Naive thymus-derived CD4-positive, alpha-beta T cell (primary cell): ENCODE measurements at places on chromosomes 12 and 14. TPM values are rescaled to one million over a fixed set of nuclear protein-coding genes. Genes with fewer than 3 reads are reported as not detected.

DNA sequence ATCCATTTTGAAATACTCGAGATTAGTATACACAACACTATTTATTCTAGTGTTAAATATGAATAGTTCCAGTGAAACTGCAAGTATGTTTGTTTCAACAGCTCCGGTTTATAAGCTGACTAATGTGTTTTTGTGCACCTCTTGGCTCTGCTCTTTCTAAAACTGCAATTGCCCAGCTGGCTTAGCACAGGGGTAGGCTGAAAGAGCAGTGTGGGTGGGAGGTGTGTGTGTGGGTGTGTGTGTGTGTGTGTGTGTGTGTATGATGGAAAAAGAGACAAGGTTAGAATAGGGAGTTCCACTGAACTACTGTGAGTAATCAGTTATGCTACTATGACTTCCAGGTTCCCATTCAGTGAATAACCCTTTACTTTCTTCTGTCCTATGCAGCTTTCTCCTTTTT, 37.8 kb upstream of the DDHD1 start:
- no peak overlapping the region for H3K27ac ChIP-seq
- H3K4me3 ChIP-seq: no peak overlapping the region
- DNase-seq: no peak
- H3K27me3 ChIP-seq: no peaks in the 10 kb centered on the region

DNA sequence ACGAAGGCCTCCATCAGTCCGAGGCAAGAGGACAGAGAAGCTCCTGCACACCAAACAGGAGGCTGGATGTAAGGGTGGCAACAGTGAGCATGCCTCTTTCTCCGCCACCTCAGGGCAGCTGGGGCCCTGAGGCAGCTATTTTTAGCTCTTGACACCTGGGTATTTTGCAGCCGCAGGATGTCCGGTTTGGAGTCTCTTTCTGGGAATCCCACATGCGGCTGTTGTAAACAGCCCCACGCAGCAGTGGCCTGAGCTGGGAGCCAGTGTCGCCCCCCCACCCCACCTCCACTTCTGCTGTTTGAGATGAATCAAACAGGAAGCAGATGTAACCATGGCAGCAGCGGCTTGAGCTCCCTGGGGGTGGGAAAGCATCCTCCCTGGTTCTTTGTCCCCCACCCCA, 11.7 kb downstream of the HDAC7 start:
- H3K4me3 ChIP-seq: peak overlapping the region; percentile 45
- peaks cover 79% of the 10 kb centered on the region for H3K4me1 ChIP-seq
- H3K36me3 ChIP-seq: peaks cover 5% of the 10 kb centered on the region
- H3K27ac ChIP-seq: peak overlapping the region; percentile 81

DNA sequence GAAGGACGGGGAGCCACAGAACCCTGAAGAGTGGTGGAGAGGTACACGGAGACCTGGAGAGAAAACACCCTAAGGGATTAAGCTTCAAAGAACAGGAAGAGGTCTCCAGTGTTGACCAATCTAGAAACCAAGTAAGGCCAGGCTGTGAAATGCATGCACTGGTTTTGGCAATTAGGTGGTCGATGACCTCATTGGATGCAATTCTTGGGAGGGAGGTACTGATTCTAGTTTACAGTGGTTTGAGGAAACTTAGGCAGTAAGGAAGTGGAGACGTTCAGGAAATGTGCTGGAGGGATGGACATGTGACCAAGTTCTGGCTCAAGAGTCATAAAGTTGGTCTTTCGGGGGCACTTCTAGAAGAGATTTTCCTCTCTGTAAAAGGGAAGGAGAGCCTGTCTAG, 91.3 kb upstream of the CEP83 start:
- no peak overlapping the region for H3K27ac ChIP-seq
- no peak for DNase-seq
- H3K27me3 ChIP-seq: no peaks in the 10 kb centered on the region

The ADAM21 gene
- total RNA-seq: 0.16 TPM

The TMEM253 gene
- 0.70 TPM in 1 of 2 replicates, not detected in the other for total RNA-seq

GRCh38 chr12:47114481-47114892, 34.7 kb upstream of the AMIGO2 start:
- DNase-seq: no peak
- H3K27me3 ChIP-seq: no peaks in the 10 kb centered on the region
- no peaks in the 10 kb centered on the region for H3K36me3 ChIP-seq
- no peak overlapping the region for H3K27ac ChIP-seq
- H3K4me3 ChIP-seq: no peak overlapping the region

DNA sequence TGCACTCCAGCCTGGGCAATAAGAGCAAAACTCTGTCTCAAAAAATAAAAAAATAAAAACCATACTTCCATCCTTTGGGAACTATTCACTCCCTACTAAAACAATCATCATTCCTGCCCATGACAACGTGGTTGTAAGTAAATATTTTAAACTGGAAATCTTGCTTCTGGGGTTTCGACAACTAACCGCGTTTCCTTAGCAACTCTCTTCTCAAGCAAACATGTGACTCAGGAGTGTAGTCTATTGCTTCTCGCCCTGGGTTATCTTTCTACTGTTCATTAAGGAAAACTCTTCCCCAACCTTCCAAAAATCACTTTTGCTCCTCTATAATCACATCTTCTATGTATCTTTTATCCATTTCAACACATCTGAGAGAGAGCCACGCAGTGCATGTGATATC, 21.8 kb downstream of the APPL2 start:
- H3K27me3 ChIP-seq: no peaks in the 10 kb centered on the region
- peaks cover 60% of the 10 kb centered on the region for H3K36me3 ChIP-seq
- no peak overlapping the region for H3K4me3 ChIP-seq
- H3K4me1 ChIP-seq: no peaks in the 10 kb centered on the region
- no peak overlapping the region for H3K27ac ChIP-seq

- DNase-seq: no peak
- H3K4me3 ChIP-seq: no peak overlapping the region
- no peak overlapping the region for H3K27ac ChIP-seq
- H3K27me3 ChIP-seq: no peaks in the 10 kb centered on the region
- H3K36me3 ChIP-seq: no peaks in the 10 kb centered on the region
- no peaks in the 10 kb centered on the region for H3K4me1 ChIP-seq
Observed at GRCh38 chr12:106522708-106523107, 60.1 kb upstream of the RFX4 start.

GRCh38 chr14:104578321-104578720, 1.2 kb upstream of the C14orf180 start:
- no peaks in the 10 kb centered on the region for H3K27me3 ChIP-seq
- H3K4me3 ChIP-seq: no peak overlapping the region
- no peaks in the 10 kb centered on the region for H3K36me3 ChIP-seq

DNA sequence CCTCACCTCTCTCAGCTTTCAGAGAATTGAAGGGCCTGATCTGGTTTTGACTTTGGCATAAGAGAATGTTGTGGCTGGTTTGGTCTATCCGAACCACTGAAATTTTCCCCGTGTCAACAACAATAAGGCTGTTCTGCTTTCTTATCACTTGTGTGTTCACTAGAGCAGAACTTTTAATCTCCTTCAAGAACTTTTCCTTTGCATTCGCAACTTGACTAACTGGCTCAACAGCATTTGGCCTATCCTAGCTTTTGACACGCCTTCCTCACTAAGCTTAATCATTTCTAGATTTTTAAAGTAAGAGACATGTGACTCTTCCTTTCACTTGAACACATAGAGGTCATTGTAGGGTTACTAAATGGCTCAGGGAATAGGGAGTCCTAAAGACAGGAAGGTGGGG, 25.9 kb upstream of the EDDM3A start:
- no peak for DNase-seq
- no peak overlapping the region for H3K27ac ChIP-seq
- peaks cover 7% of the 10 kb centered on the region for H3K27me3 ChIP-seq
- no peaks in the 10 kb centered on the region for H3K4me1 ChIP-seq
- H3K4me3 ChIP-seq: no peak overlapping the region

GRCh38 chr14:55332654-55333570, 61.7 kb downstream of the FBXO34 start:
- peak overlapping the region; percentile 19 for H3K4me3 ChIP-seq
- H3K27ac ChIP-seq: peak overlapping the region; percentile 69
- peaks cover 48% of the 10 kb centered on the region for H3K4me1 ChIP-seq

The COL2A1 gene
- not detected for total RNA-seq

DNA sequence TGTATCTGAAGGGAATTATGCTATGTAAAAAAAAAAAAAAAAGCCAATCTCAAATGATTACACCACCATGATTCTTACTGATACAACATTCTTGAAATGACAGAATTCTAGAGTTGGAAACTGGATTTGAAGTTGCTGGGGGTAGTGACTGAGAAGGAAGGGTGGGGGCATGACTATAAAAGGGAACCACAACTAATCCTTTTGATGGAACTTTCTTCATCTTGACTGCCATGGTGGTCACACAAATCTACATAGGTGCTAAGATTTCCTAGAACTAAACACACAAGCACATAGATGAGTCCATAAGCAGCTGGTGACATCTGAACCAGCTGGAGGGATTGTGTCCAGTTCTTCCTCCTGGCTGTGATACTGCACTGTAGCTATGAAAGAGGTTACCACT, 51.4 kb downstream of the CLMN start:
- H3K27me3 ChIP-seq: no peaks in the 10 kb centered on the region
- DNase-seq: no peak
- no peaks in the 10 kb centered on the region for H3K36me3 ChIP-seq
- no peaks in the 10 kb centered on the region for H3K4me1 ChIP-seq
- no peak overlapping the region for H3K4me3 ChIP-seq

The MCRS1 gene
- 71.4 TPM for total RNA-seq

DNA sequence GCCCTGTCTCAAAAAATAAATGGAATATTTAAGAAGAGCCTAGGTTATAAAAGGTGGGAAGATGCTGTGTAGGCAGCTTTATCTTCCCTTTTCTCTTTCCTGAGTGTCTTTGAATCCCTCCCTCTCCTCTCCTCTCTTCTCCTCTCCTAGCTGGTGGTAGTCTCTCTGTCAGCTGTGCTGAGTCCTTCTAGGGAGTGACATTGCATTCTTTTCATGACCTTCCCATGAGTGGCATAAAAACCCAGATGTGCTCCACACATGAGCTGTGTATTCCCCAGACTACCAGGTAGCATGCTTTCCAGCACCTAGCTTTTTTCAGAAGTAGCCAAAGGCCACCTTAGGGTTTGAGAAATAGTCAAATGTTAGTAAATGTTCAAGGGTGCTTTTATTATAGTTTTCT, 23.6 kb downstream of the SAMD4A start:
- H3K27me3 ChIP-seq: peaks cover 5% of the 10 kb centered on the region
- no peak overlapping the region for H3K4me3 ChIP-seq
- no peak overlapping the region for H3K27ac ChIP-seq
- no peak for DNase-seq

DNA sequence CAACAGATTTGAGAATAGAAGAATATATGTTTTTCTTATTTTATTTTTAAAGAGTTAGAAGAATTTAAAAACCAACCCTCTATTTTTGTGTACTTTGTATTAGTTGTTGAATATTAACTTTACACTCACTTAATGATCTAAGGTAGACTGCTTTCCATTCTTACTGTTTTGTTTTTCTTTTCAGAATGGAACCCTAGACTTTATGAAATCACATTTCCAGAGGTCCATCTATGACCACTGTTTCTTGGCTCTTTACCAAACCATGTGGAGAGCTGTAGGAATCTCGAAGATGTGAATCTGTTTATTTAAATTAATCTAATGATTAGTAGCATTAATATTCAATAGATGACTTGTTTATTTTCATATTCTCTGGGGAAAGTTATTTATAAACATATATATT, 7.2 kb upstream of the PIK3C2G start:
- H3K36me3 ChIP-seq: no peaks in the 10 kb centered on the region
- DNase-seq: no peak
- H3K4me3 ChIP-seq: no peak overlapping the region
- H3K27ac ChIP-seq: no peak overlapping the region

- peaks cover 13% of the 10 kb centered on the region for H3K4me1 ChIP-seq
- no peak overlapping the region for H3K27ac ChIP-seq
- H3K36me3 ChIP-seq: no peaks in the 10 kb centered on the region
- H3K27me3 ChIP-seq: no peaks in the 10 kb centered on the region
- no peak overlapping the region for H3K4me3 ChIP-seq
Observed at GRCh38 chr14:93033983-93034670, 81.6 kb downstream of the ITPK1 start.

GRCh38 chr12:45363903-45364302, 148.0 kb downstream of the ANO6 start:
- no peak overlapping the region for H3K4me3 ChIP-seq
- DNase-seq: no peak

DNA sequence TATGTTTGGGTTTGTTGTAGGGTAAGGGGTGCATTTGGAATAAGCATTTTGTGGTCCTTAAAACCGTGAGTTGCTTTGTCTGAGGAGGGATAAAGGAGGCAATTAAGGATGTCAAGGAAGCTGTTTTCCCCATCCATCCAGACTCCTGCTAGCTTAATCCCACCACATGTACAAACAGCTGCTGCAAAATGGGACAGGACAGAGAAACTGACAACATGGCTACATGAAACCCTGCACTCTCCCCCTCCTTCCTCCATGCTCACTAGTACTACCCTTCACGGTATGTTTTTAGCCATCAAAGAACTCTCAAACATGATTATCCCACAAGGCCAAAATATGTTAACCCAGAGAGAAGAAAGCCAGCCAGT, 20.6 kb downstream of the ST8SIA1 start:
- DNase-seq: no peak
- no peaks in the 10 kb centered on the region for H3K27me3 ChIP-seq
- H3K4me1 ChIP-seq: no peaks in the 10 kb centered on the region
- H3K4me3 ChIP-seq: no peak overlapping the region
- H3K27ac ChIP-seq: no peak overlapping the region

The EFCAB11 gene
- 1.4 TPM for total RNA-seq

The CD4 gene
- total RNA-seq: 164 TPM

GRCh38 chr12:24582954-24583601, 365.8 kb downstream of the BCAT1 start:
- H3K4me3 ChIP-seq: no peak overlapping the region
- H3K27me3 ChIP-seq: no peaks in the 10 kb centered on the region
- H3K27ac ChIP-seq: no peak overlapping the region
- no peak for DNase-seq
- no peaks in the 10 kb centered on the region for H3K4me1 ChIP-seq
- H3K36me3 ChIP-seq: no peaks in the 10 kb centered on the region

- H3K4me3 ChIP-seq: no peak overlapping the region
- no peaks in the 10 kb centered on the region for H3K36me3 ChIP-seq
- H3K27me3 ChIP-seq: no peaks in the 10 kb centered on the region
- H3K27ac ChIP-seq: no peak overlapping the region
- no peaks in the 10 kb centered on the region for H3K4me1 ChIP-seq
- no peak for DNase-seq
Observed at GRCh38 chr12:18502422-18502968, 235.3 kb downstream of the PLCZ1 start.

DNA sequence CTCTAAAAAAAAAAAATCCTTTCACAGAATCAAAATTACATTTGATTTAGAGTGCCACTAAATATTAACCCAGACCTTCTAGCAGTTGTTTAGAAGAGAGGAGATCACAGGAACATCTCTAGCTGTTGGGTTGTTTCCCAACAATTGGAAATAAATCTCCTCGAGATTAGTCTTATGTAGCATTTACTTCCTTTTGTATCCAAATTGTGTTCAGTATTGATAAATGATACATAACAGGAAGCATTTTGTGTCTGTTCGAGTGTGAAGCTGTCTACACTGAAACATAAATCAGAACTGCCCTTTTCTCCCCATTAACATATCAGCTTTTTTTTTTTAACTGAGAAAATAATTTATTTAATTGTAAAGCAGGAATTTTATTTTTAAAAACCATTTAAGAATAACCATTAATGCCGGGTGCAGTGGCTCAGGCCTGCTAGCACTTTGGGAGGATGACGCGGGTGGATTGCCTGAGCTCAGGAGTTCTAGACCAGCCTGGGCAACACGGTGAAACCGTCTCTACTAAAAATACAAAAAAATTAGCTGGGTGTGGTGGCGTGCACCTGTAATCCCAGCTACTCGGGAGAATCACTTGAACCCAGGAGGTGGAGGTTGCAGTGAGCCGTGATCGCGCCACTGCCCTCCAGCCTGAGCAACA, 14.7 kb upstream of the CAND1 start:
- H3K4me1 ChIP-seq: no peaks in the 10 kb centered on the region
- no peaks in the 10 kb centered on the region for H3K27me3 ChIP-seq
- H3K27ac ChIP-seq: no peak overlapping the region
- no peak overlapping the region for H3K4me3 ChIP-seq
- no peaks in the 10 kb centered on the region for H3K36me3 ChIP-seq
- DNase-seq: no peak
